ENCODE measurements at places on chromosomes 13 and 19. TPM values are rescaled to one million over a fixed set of nuclear protein-coding genes. Genes with fewer than 3 reads are reported as not detected.

The TGFBR3L gene
- total RNA-seq, result not detected

The TNNT1 gene
- 0.69 TPM for total RNA-seq

DNA sequence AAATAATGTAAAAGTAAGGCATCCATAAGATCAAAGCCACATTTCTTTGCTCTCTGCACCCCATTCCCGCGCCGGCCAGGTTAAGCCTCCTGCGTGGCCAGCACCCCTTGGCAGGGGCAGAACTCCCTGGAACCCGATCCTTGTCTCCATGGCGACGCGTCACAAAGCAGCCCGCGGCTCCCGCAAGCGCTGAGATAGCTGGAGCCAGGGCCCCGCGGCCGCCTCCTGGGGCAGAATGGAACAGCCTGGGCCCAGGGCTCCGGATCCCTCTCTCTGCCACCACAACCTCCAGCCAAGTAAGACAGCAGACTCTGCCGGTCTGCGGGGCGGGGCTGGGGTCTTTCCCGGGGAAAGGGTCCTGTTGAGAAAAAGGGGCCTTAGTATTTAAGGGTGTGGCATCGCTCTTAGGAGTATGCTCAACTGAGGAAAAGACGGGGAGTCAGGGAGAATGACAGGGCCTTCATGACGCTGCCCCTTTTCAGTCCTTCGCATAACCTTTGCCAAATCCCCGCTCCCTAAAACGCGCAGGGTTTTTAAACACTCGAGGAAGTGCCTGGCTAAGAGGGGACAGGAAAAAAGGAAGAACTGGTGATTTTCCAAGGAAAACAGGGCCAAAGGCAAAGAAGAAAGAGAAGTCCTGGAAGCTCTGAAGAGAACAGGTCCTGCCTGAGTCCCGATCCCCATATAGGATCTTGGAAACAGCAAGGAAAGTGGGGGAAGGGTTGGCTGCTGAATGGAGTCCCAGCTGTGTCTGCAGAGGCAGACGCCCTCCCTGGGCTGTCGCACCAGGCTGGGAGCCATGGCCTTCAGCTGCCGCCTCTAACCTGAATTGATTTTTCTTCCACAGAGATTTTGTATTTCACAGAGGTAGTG is at the start of gene TEX26:
Gene TEX26 (plus strand): TSS at position 176 of the 873 bp plus-strand sequence. CDS start 60 bp downstream, at position 236.
- no peaks in the 10 kb centered on the region for H3K27me3 ChIP-seq
- no peak within 1 kb of the TSS for H3K4me3 ChIP-seq
- H3K36me3 ChIP-seq, result no peaks in the 10 kb centered on the region
- H3K4me1 ChIP-seq, result no peaks in the 10 kb centered on the region
- no peak for DNase-seq
- no peak within 1 kb of the TSS for H3K27ac ChIP-seq

DNA sequence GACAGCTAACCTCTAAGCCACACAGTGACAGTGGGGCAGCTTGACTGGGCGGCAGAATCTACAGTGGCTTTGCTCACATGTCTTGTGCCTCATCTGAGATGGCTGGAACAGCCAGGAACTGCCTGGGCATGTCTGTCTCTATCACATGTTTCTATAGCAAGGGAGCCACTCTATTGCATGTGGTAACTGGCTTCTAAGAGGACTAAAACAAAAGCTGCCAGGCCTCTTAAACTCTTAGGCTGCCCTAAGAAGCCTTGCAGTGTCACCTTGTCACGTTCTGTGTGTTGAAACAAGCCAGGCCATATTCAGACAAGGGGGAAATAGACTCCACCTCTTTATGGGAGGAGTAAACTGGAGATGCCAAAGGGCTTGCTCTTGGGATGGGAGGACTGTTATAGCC is 122.9 kb upstream of the MAB21L1 start:
- H3K27me3 ChIP-seq, result no peaks in the 10 kb centered on the region
- H3K4me3 ChIP-seq, result no peak overlapping the region
- DNase-seq, result no peak
- no peak overlapping the region for H3K27ac ChIP-seq
- no peaks in the 10 kb centered on the region for H3K36me3 ChIP-seq
- H3K4me1 ChIP-seq, result no peaks in the 10 kb centered on the region

GRCh38 chr19:49455773-49456172 is 2.7 kb downstream of the ALDH16A1 start:
- H3K4me3 ChIP-seq, result no peak overlapping the region
- H3K4me1 ChIP-seq, result peaks cover 5% of the 10 kb centered on the region
- H3K27ac ChIP-seq, result no peak overlapping the region
- DNase-seq, result no peak

The ZNF615 gene
- 4.7 TPM for total RNA-seq

DNA sequence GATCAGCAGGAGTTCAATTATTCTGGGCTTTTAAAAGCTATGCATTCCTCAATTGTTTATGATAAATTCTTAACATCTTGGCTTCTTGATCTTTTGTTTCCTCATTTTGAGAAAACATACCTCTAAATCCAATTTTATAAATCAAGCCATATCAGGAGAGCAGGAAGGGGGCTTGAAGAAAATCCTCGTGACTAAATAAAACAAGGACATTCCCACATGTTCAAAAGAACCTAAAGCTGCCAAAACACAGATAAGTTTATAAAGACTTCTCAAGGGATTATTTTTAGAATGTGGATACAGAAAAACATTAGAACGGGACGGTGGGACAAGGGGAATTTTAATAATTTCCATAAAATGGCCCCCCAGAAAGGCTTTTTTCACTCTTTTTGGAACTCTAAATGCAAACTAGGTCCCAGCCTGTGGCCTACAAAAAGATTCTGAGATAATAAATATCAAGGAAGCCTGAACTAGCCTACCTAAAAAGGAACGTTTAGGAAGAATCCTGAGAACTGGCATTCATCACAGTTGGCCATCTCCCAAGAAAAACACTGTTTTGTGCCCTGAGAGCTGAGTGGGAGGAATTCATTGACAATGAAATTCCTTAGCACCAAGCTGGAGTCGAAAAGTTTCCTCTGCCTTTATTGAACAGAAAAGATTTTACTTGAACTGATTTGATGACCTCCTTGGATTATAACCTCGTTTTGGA is 30.1 kb downstream of the ZAR1L start:
- no peaks in the 10 kb centered on the region for H3K4me1 ChIP-seq
- no peaks in the 10 kb centered on the region for H3K27me3 ChIP-seq
- H3K4me3 ChIP-seq, result no peak overlapping the region

DNA sequence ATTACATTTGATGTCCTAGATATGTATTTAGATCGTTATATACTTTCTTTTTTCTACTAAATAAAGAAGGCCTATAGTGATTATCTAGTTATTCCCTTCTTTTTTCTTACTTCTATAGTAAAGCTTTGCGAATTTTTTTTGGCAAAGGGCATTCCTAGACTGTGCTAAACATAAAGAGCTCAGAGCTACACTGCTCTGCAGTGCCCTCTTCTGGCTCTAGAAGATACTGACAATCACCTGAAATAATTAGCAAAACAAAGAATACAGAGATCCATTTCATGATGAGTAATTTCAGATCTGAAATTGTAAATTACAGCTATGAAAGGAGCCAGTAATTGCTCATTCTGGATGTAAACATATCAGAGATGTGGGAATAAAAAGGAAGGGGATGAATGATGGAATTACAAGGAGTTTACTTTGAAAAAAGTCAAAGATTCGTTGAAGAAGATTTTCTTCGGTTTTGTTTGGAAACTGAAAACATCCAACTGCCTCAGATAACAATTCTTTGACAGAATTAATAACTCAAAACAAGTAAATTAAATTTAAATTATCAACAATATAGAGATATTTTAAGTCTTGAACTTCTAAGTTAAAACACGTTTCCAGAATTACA is 288.5 kb downstream of the NALCN start:
- no peak overlapping the region for H3K4me3 ChIP-seq
- H3K27me3 ChIP-seq, result no peaks in the 10 kb centered on the region
- H3K4me1 ChIP-seq, result no peaks in the 10 kb centered on the region
- H3K36me3 ChIP-seq, result no peaks in the 10 kb centered on the region
- no peak overlapping the region for H3K27ac ChIP-seq
